ENCODE measurements at places on chromosomes 1 and 21.

GRCh38 chr1:110262846-110263631 lies 52.9 kb downstream of the KCNC4 start:
- DNase-seq: no peak

- DNase-seq: no peak
These were observed 56.6 kb upstream of the CR2 start for GRCh38 chr1:207397525-207397926.

DNA sequence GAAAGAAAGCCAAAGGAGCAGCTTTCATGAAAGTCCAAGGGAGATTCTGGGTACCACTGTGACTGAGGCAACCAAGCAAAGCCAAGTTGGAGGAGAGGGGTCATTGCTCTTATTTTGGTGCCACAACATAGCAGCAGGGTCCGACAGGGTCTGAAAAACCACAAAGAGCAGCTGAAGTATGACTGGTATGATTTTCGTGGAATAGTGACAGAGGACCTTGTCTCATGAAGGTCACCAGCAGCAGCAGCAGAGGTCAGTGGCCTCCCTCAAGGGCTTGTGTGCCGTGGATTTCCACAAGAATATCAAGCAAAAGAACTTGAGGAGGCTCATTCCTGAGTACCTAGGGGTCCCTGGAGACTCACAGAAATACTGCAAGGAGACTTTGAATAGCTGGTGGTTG lies 160.9 kb upstream of the SYT6 start:
- DNase-seq: no peak

DNA sequence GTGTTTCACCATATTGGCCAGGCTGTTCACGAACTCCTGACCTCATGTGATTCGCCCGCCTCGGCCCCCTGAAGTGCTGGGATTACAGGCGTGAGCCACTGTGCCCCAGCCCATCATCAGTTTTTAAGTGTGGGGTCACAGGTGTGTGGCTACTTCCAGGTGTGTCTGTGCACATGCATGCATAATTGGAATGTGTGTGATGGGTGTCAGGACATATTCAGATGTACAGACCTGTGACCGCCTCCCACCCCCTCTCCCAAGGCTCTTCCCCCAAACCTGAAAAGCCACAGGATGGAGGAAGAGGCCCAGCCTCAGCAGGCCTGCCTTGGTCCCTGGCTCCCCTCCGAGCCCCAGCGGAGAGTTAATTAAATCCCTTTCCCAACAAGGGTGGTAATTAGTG lies 37.3 kb upstream of the CSF3R start:
- DNase-seq: peak; percentile 47

DNA sequence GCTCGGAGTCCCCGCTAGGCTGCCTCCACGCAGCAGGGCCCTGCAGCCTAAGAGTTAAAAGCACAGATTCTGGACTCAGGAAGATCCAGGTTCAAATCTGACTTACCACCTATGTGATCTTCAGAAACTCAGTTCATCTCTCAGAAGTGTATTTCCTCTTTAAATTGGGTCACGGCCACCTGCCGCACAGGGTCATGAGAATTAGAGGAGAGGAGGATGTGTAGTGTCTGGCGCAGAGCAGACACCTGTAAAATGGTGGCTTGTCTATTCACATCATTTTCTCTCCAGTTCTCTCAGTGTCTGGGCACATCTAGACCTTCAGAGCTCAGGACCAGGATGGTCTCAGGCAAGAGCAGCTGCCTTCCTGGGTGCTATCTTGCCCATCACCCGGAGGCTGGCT lies 45.8 kb downstream of the PTPRF start:
- no peak for DNase-seq

DNA sequence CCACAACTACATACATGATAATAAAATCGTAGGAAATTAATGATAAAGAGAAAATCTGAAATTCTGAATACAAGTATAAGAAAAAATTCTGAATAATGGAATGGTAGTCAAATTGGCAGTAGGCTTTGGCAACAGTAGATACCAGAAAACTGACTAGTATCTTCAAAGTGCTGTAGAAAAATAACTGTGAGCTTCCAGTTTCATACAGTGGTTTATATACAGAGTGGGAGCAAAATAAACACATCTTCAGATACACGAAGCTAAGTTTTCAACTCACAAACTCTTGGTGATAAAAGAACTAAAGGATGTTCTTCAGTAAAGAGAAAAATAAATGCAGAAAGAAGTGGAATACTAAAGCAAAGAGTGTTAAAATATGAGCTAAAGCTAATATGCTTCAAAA lies 173.4 kb downstream of the PPP1R12B start:
- DNase-seq: no peak

DNA sequence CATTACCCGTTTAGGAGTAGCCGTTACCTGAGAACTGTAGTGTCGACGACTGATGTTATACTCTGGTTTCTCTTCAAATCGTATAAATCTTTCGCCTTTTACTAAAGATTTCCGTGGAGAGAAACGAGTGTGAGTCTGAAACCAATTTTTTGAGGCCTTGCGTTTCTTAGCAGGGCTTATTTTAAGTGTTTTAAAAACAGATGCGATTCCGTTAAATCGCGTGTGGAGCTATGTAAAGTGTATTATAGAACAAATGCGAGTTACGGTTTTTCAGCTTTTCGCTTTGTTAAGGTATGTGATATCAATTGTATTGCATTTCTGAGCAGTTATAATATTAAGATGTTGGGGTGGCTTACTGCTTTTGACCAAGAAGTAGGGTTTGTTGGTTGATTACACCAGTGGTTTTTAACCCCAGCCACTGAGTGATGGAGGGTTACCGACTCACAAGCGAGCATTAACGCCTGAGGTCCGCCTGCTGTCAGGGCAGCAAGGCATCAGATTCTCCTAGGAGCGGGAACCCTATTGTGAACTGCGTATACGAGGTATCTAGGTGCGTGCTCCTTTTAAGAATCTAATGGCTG lies 18.0 kb downstream of the KIAA2013 start:
- DNase-seq: peak; percentile 94
